A549 treated with Mapracorat at 1 μM for 4 hours (cell line): ENCODE measurements at places on chromosomes 2 and 18. TPM values are rescaled to one million over a fixed set of nuclear protein-coding genes. Genes with fewer than 3 reads are reported as not detected.

The MOB4 gene
- 20.0 to 32.3 TPM (median 27.3 TPM) in 5 replicates for total RNA-seq

The C2orf78 gene
- not detected in 5 replicates for total RNA-seq

The CCDC85A gene
- 0.22 to 0.27 TPM (median 0.24 TPM) in 5 replicates for total RNA-seq

The CLEC4F gene
- total RNA-seq, result not detected in 5 replicates

The ANTXR1 gene
- total RNA-seq, result 102 to 147 TPM (median 136 TPM) in 5 replicates

The ATOH8 gene
- total RNA-seq, result 12.7 to 16.8 TPM (median 16.4 TPM) in 5 replicates

The SMARCAL1 gene
- 13.2 to 15.3 TPM (median 14.4 TPM) in 5 replicates for total RNA-seq

The NTSR2 gene
- 0.10 to 0.17 TPM in 2 of 5 replicates, not detected in the others for total RNA-seq

The SIX2 gene
- total RNA-seq, result 0.96 to 1.4 TPM (median 1.2 TPM) in 5 replicates

The APOB gene
- not detected in 5 replicates for total RNA-seq
